ENCODE measurements at places on chromosomes 5 and 9.

DNA sequence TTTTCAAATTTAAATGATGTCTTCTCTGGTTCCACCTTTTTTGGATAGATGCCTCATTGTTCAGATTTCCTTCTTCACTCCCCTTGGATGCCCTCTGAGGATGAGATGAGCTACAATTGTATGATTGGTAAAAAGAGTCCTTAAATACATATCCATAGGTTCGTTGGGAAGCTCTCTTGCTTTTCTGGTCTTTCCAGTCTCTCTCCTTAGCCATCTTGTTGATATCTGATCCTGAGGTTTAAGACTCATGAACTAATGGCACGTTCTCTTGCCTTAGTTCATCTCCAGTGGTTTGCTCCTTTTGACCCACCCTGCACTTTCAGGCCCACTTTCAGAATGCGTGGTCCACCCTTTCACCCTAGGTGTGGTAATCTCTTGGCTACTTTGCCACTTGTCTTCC lies 33.2 kb upstream of the TUT7 start:
- DNase-seq, result no peak

GRCh38 chr5:134022333-134022732 lies 17.6 kb upstream of the VDAC1 start:
- no peak for DNase-seq

GRCh38 chr5:96337048-96337781 lies 95.8 kb downstream of the PCSK1 start:
- DNase-seq, result no peak

- DNase-seq, result peak; percentile 93
Observed at GRCh38 chr9:112379177-112380101, 469 bp upstream of the HSDL2 start.

- no peak for DNase-seq
Observed at GRCh38 chr5:74188351-74189105, 452.0 kb downstream of the ENC1 start.

DNA sequence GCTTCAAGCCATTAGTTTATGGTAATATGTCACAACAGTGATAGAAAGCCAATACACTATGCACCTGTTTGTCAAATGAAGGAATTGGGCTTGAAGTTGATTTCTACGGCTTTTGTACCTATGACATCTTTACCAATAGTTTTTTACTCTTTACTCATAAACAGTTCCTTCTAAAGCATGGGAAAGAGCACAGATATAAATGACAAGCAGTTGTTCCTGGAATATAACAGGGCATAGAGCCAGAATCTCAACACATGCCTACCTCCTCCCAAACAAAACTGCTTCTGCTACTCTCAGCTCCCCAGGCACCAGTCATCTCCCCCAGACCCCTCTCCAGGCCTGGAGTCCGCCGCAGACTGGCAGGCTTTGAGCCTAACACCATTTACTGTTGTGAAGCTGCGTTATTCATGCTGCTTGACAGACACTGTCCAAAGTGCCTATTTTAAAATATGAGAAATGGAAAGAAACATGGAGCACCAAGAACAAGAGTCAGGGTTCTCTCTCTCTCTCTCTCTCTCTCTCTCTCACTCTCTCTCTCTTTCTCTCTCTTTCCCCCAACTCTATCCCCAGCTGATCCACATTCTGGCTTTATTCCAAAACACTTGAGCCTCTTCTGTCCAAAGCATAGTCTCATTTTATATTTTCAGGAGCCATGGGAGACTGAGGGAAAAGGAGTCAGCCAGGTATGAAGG lies 111.6 kb downstream of the ADRB2 start:
- DNase-seq, result no peak

- no peak for DNase-seq
Observed at GRCh38 chr9:105043370-105043936, 115.5 kb upstream of the ABCA1 start.

DNA sequence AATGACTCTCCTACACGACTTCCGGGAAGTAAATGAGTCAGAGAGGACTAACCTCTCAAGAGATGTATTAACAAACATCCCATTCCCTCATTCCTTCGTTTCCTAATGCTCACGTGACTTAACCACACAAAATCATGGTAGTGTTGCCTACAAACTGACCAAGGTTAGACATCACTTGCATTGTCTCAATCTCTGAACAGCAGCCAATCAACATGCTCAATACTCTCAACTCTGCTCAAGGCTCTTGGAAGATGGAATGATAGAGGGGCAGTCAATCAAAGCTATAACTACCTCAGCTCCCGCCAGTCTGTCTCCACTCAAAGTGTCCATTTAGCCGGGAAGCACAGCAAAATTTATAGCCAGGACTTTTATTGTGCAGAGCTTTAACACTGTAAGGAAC lies 143.8 kb upstream of the PIK3R1 start:
- DNase-seq, result no peak

- no peak for DNase-seq
Observed at GRCh38 chr5:169290895-169291294, 10.0 kb downstream of the SLIT3 start.

DNA sequence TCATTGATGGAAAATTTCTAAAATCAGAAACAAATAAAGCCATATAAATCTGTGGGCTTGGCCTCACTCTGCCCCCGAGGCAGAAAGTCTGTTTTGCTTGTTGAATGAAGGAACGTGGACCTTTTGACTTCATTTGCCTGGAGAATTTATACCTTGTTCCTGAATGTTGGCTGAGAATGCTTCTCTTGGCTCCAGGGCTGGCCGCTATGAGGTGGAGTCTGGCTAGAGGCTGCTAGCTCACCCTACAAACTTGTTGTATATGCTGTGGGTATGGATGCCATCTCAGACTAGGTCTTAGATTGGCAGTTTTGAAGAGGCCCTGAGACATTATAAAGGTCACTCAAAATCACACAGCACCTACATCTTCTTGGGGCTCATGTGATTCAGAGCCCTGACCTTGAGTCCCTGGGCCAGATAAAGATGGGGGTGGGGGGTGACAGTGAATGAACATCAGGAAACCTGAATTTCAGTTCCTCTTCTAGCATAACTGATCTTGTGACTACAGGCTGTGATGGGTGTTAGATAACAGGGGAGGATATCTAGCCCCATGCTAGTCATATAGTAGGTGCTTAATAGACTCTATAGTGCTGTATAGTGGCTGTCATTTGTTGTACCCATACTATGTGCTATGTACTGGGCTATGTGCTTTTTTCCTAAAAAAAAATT lies 2.8 kb downstream of the GM2A start:
- DNase-seq, result no peak

- no peak for DNase-seq
Observed at GRCh38 chr9:110579034-110579861, at the start of gene SVEP1. TSS of gene SVEP1 (minus strand) at chr9:110579741. CDS start at chr9:110579543, 198 bp downstream.

DNA sequence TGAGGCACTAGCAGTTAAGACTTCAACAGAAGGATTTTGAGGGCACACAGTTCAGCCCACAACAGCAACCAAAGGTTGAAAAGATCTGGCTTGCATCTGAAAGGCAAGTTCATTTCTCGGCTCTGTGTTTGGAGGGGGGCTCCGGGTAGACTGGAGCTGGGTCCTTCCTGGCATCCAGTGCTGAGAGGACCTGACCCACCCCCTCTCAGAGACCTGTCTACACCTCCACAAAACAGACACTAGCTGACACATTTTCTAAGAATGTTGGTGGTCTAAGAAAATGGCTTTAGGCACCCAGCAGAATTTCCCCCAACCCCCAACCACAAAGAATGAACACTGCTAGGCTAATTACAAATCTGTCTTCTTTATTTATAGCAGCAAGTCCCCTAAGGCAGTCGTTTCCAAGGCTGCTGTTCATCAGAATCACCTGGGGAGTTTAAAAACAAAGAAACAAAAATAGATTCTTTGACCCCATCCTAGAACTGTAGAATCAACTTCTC lies 6.2 kb upstream of the PTCH1 start:
- DNase-seq, result no peak

- no peak for DNase-seq
Observed at GRCh38 chr5:160310140-160310539, 2.2 kb downstream of the CCNJL start.

- DNase-seq, result no peak
Observed at GRCh38 chr5:149546974-149547373, 4.3 kb downstream of the CSNK1A1 start.

GRCh38 chr9:124741662-124742061 lies 29.4 kb downstream of the NR6A1 start:
- no peak for DNase-seq

- DNase-seq, result no peak
Observed at GRCh38 chr5:163135849-163136248, 301.5 kb upstream of the CCNG1 start.

- no peak for DNase-seq
Observed at GRCh38 chr5:55593115-55593472, 58.3 kb upstream of the PLPP1 start.

GRCh38 chr5:9474219-9475002 lies 71.5 kb downstream of the SEMA5A start:
- no peak for DNase-seq

DNA sequence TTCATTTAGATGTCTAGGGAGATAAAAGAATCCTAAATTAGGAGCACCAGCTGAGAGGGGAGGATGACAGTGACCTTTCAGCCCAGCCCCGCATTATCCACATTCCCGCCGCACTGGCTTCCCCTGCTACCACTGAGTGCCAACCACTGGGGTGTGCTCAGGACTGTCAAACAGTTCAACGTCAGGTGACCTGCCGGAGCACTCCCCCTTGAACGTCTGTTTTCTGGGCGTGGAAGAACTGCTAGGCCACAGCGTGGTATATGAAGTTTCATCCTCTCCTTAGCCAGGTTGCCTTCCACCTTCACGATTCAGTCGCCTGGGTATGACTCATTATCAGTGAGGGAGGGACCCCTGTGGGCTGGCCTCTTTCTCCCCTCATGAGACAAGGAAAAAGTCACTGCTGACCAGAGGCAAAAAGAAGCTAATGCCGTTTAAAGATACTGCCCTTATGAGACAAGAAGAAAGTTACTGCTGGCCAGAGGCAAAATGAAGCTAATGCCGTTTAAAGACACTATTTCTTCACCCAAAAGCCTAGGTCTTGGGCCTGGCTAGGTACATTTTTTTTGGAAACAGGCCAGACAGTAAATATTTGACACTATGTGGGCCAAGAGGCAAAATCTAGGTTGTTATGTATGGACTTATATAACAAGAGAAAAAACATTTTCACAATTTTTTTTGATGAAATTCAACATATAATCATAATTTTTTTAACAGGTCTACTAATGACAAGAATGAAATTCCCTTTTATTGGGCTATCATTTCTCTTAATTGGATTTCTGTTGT lies 4.6 kb downstream of the NMRK1 start:
- DNase-seq, result no peak

GRCh38 chr9:91643481-91644077 lies 219.9 kb upstream of the NFIL3 start:
- no peak for DNase-seq

DNA sequence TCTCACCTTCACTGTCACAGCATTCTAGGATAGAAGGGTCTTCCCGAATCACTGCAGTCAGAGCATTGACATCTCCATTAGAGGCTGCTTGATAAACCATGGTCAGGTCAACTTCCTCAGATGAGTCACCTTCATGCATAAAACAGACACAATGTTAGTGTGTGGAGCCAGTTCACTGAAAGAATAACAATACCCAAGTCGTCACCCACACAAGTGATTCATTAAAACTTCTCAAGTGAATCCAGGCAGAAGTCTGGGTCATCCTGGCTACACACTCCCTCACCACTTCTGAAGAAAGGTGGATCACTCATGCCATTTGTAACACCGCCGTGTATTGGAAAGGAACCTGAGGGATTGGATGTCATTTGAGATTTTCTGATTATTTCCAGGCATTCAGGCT lies 49.6 kb downstream of the ANKRD55 start:
- no peak for DNase-seq

DNA sequence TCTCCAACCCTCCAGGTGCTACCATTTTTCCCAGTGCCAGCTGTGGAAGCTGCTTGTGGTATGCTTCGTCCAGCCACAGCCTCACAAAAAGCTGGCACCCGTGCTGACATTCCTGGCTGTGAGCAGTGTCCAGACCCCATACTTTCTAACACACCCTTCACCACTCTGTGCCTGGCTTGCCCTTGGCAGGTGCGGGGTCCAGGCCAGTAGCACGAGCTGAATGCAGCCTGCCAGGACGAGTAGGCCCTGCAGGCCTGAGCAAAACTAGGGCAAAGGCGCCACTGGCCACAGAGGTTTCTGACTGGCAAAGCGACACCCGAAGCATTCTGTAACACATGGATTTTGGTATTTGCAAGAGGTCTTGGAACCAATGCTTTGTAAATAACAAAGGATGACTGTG lies 26.0 kb upstream of the GHR start:
- no peak for DNase-seq

GRCh38 chr5:157473383-157474320 lies 13.6 kb downstream of the NIPAL4 start:
- no peak for DNase-seq

GRCh38 chr9:4997196-4997595 lies 12.1 kb downstream of the JAK2 start:
- DNase-seq, result no peak

DNA sequence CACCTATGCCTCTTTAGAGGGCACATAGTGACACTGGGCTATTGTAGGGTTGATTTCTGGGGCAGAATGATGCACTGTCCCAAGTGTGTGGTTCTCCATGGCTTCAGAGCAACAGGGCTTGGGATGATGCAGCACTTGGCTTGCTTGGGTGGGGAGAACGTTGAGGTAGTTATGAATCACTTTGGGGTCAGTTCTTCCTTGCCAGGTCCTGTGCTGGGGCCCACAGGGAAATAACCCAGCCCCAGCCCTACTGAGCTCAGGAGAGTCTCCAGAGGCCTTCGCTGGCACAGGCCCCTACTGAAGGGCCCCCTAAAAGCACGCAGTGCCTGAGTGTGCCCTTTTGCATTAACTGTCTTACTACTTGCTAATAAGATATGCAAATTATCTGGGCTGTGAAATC lies 24.2 kb downstream of the JADE2 start:
- no peak for DNase-seq

DNA sequence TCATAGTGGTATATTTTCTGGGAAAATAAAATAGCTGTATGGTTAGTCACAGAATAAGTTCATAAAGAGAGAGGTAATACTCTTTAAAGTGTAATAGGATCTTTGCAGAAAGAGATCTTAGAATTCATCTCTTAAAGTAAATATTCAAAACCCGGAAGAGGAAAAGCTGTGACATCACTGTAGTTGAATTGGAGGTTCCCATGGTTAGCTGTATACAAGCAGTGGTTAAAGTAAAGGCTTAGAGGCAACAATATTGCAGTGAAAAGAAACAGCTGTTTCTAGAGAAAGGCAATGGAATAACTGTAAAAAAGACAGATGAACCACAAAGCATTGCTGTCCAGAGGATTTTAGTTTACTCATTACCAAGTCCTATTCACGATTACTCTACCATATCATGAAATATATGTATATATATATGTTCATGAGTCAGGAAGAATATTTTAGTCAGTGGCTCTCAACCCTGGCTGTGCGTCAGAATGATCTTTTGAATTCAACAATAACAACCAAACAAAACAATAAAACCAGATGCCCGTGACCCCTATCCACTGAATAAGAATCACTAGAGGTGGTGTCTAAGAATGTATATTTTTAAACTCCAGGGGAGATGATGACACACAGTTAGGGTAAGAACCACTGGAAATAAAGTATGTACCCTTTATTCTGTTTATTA lies 4.7 kb downstream of the ERCC6L2 start:
- DNase-seq, result no peak

DNA sequence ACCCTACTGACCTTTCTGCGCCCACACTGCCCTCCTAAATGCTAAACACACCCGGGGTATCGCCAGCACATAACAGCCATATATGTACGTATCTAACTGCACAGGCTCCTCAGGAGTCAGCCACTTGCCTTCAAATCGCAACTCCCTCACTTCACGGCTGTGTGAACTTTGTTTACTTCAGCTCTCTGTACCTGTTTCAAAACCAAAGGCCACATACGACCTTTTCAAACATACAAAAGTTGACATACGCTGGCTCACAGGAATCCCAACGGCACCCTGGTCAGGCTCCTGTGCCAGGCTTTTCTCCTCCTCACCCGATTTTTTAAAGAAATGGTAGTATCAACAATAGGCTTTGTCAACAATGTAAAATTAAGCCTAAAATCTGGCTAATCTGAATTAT lies 39.0 kb upstream of the ZNF622 start:
- no peak for DNase-seq

Measured in activated CD8-positive, alpha-beta memory T cell treated with anti-CD3 and anti-CD28 coated beads for 4 hours (primary cell).